ENCODE measurements at places on chromosomes 11 and 22. TPM values are rescaled to one million over a fixed set of nuclear protein-coding genes. Genes with fewer than 3 reads are reported as not detected.

- no peak for DNase-seq
Measured at GRCh38 chr11:20397281-20397680, 9.8 kb downstream of the PRMT3 start.

GRCh38 chr11:60841797-60842667 lies at the start of gene CCDC86:
Gene CCDC86 (plus strand): TSS chr11:60842113. CDS start chr11:60842125, 12 bp downstream.
- DNase-seq: peak; percentile 97

DNA sequence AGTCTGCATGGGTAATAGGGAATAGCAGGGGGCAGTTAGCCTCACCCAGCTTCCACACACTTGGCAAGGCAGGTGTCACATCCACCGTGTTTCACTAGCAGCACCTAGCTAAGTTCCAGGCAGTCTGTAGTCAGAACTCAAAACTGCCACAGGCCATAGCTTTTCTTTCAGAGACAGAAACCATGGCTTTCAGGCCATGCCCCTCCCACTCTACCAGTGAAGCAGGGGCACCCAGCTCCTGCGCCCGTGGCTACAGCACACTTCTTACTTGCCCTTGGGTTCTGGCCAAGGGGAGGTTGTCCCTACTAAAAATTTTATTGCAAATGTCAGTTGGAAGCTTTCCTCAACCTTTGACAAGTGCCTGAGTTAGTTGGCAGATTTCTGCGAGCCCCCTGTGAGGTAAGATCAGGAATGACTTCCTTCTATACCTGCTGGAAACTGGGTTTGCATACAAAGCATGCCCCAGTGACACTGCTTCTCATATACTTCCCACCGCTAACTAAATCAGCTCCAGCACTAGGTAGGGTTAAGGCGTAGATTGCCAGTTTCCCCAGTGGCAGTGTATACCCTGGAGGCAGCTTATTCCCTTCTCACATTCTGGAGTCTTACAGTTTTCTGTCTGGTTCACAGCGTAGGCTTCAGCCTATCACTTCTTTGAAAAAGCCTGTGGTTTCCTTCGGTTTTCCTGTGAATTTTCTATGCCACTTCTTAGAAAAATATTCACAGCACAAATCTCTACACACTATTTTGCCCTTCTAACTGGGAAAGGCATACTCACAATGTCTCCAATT lies 139.0 kb upstream of the LUZP2 start:
- DNase-seq: no peak

DNA sequence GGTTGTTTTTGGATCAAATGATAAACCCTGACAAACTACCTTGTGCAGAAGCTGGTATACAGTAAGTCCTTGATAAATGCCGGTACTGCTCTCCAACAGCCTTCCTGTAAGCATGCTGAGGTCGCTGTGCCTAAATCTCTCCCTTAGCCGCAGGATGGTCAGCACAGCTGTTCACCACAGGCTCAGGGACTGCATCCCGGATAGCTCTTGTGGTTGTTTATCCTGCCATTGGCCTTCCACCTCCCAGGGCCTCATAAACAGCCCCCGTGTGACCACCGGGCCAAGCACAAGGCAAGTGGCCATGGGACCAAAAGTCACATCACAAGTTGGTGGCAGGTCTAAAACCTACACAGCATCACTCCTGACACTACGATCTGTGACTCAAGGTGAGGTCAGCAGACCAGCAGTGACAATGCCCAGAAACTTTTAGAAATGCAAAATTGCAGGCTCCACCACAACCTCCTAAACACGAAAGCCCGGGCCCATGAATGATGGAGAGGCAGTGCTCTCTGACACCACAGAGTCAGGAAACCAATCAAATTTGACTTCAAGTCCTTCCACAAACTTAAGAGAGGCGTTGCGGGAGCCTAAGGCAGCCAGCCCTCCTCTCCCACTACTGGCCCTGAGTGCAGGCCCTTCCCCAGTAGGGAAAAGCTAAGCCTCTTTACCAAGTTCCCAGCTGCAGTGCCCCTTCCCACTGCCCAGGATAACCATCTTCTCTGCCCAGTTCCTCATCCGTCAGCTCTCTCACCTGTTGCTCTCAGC lies 3.9 kb downstream of the SPATA19 start:
- DNase-seq: no peak

DNA sequence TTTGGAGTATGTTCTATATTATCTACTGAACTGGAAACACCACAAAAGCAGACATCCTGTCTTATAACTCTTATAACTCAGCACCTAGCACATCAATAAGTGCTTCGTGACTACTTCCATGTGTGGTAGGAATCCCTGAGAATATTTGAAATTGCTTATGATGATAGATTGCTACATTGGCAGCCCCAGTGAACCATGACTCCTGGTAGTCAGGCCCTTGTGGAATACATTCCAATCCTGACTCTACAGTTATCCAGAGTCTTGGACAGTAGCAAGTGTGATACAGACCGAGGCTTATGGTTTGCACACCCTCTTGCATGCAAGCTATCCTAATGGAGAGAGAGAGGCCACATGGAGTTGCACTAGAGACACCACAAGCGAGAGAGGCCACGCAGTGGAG lies 59.5 kb upstream of the PHF21A start:
- no peak for DNase-seq

The STIP1 gene
- polyA plus RNA-seq: 65.4 TPM

The OR52H1 gene
- not detected for polyA plus RNA-seq

The ADAMTS15 gene
- polyA plus RNA-seq: not detected

The BIRC3 gene
- polyA plus RNA-seq: 259 TPM
